ENCODE measurements at places on chromosomes 7 and 10. TPM values are rescaled to one million over a fixed set of nuclear protein-coding genes. Genes with fewer than 3 reads are reported as not detected.

Gene TAS2R5
- 0.35 TPM for total RNA-seq

Gene HOXA3
- total RNA-seq = 1.5 TPM

Gene AHR
- total RNA-seq = 41.6 TPM

Gene CCDC146
- total RNA-seq = 6.0 TPM

Gene POP7
- total RNA-seq = 25.6 TPM

Gene NUTM2D
- total RNA-seq = 3.7 TPM

Gene MKX
- not detected for total RNA-seq

Gene BAMBI
- total RNA-seq = 29.6 TPM

Gene LDB1
- total RNA-seq = 50.6 TPM

Gene FOXP2
- total RNA-seq = 2.1 TPM

GRCh38 chr7:22635349-22635748, 91.7 kb upstream of the IL6 start:
- DNase-seq = no peak

GRCh38 chr10:63468947-63469346, 3.2 kb upstream of the JMJD1C start:
- no peak for DNase-seq

- no peak for DNase-seq
These were observed 238.1 kb upstream of the ZWINT start for GRCh38 chr10:56599201-56599600.

GRCh38 chr10:117135480-117136140, 2.5 kb downstream of the VAX1 start:
- no peak for DNase-seq

- DNase-seq = no peak
These were observed 10.2 kb upstream of the SLC25A28 start for GRCh38 chr10:99630433-99630832.

- no peak for DNase-seq
These were observed 37.4 kb downstream of the RASGEF1A start for GRCh38 chr10:43229208-43230061.

DNA sequence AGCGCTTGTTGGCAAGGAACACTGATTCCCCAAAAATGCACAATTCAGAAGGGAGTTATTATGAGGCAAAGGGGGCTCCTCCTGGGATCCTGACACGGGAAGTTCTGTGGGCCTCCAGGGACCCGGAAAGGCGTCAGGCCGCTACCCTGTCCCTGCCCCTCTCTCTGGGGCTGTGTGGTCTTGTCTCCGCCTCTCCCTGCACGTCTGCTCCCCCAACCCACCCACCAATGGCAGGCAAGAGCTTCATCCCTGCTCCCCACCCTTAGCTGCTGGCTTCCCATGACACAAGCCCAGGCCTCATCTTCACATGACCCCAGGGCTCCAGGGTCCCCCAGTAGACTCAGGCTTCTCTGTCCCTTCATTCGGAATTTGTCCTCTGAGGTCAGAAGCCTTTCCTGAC, 31.0 kb upstream of the ADRB1 start:
- peak; percentile 38 for DNase-seq

GRCh38 chr7:132480534-132480933, 95.7 kb downstream of the PLXNA4 start:
- peak; percentile 71 for DNase-seq

GRCh38 chr7:135704698-135705097, 23.3 kb downstream of the SLC13A4 start:
- DNase-seq = no peak

- no peak for DNase-seq
These were observed 59.0 kb downstream of the CCDC6 start for GRCh38 chr10:59847326-59847725.

- no peak for DNase-seq
These were observed 30.6 kb downstream of the ADARB2 start for GRCh38 chr10:1706711-1707110.

DNA sequence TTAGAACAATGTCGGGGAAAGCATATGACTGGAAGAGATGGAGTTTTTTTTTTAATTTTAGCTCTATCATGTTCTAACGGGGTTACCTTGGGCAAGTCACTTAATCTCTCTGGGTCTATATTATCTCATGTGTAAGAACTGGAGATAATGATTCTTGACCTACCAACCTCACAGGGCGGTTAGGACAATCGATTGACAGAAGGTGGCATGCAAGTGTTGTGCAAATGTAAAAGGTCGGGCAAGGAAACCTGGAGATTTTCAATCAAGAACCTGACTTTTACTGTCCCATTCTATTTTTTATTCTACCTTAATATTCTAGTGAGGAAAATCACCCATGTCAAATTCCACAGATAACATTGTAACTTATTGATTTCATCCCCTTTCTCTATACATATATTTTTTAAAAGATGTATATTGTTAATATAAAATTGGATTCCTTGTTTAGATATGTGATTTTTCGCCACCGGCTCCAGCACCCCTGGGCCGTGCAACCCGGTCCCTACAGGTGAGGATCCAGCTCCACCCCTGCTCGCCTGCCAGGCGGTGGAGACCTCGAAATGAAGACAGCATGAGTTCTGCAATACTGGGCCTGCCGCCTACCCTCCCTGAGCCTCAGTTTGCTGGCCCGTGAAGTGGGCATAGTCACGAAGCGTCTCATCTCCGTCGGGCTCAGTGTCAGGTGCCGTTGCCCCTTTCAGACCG, 497.6 kb upstream of the PHF14 start:
- no peak for DNase-seq

DNA sequence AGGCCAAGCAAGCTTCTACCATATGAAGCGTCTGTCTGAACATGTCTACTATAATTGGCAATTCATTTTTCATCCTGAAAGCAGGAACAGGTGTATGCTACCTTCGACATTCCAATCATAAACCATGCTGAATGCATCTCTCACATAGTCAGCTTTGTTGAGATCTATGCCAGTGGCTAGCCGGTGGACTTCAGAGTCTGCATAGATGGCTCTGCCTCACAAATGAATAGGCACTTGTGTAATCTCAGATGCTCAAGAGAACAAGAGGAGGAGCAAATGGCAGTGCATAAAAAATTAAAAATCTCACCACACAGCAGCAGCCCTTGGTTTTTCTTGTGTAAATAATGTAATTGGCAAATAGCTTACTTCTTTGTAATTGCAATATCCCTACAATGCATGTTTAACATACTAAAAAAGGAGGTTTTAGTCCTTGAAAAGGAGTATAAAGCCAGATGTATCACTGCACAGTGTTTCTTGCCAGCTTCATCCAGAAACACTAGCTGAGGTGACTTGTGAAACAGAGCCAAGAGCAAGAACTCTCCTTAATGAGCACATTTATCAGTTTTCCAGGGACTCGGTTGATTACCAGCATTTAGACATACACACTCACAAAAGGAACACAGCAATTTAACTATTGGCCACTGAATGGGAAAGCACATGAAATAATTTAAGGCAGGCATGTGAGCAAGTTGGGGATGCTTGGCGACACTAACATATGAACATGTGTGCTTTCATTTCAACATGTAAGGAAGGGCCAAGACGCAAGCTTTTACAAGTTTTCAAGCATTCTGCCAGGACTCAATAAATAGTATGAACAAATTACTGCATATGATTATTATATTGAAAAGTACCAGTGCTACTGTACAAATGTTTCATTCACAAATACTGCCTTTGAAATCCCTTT, 249.9 kb upstream of the PLXNA4 start:
- no peak for DNase-seq

DNA sequence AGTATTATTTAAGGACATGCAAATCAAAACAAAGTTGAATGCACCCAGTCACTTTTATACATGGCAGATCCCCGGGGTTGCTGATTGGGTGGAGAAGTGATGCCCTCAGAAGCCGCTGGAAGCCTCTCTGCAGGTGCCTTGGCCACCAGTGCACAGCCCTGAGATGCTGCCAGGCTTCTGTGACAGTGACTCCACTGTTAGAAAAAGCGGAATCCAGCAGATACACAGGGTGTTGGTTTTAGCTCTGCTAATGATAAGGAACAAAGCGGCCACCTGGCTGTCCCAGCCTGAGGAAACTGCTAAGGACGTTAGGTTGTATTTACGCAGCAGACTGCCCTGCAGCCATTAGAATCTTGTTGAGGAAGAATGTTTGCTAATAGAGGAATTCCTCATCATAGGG, 47.5 kb downstream of the JAKMIP3 start:
- DNase-seq = no peak

DNA sequence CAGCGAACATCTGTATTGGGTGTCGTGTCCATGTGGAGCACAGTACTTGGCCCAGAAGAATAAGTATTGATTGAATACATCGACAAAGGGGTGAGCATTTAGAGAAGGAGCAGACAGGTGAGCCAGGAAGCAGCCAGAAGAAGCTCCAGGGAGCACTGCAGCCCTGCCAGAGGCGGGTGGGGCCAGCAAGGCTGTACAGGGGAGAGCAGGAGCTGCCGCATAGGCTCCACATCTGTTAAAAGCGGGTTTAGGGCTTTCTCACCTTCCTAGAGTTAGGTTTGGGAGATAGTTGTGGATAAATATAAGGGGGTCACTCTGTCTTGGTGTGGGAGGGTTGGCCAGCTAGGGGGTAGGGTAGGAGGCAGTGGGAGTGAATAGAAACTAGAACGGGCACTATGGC, 1.3 kb upstream of the CPA1 start:
- DNase-seq = no peak

GRCh38 chr7:129926618-129927017, 26.1 kb downstream of the UBE2H start:
- DNase-seq = no peak

GRCh38 chr10:33509231-33509831, 174.9 kb upstream of the NRP1 start:
- DNase-seq = no peak

DNA sequence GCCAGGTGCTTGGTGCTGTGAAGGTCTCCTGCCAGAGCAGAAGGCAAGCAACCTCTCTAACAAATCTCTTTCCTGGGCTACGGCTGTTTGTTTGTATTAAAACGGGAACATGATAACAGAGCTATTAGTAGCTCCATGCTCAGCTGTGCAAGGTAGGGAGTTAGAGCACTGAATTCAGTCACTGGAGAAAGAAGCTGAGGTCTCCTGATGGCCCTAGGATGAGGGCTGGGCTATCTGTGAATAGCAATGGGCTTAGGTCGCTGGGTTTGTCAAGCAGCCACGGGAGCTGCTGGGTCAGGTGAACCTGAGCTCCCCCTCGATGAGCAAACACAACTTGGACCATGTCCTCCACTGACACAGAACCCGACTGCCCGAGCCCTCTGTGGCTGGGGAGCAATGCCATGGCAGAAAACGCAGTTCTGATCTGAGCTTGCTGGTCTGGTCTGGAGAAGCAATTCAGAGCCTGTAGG, 24.4 kb downstream of the TACC2 start:
- peak; percentile 15 for DNase-seq

DNA sequence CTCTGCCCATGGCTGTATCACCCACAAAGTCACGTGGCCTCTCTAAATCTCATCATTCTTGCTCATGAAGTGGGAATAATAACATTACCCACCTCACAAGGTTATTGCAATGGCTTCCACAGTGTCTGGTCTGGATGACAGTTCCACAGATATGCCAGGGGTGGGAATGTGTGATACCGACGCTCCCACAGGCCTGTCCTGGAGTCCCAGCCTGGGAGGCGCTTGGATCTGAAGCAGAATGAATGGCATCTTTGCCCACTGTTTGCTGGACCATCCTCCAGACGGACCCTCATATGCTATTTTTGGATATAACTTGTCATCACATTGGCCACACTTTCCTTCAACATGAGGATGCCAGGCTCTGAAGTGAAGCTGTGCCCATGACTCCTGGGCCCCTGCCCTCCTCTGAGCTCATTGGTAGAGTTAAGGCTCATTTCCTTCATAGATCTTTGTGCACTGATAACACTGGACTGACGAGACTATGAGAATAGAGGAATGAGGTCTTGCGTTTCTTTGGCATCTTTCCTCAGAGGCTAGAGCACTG, 279.8 kb upstream of the ZNF32 start:
- no peak for DNase-seq

- no peak for DNase-seq
These were observed 112.9 kb downstream of the KIF20B start for GRCh38 chr10:89814278-89814677.
